Hematopoietic multipotent progenitor cell treated with erythropoietin and hydrocortisone succinate and interleukin-3 and kit ligand, for 4 days (in vitro differentiated cells): ENCODE measurements at places on chromosomes 1 and 21.
A peak's percentile ranks its signal among the peaks of the same experiment; 100 is the strongest.

- DNase-seq = no peak
Measured at GRCh38 chr1:213466541-213466940, 415.5 kb downstream of the RPS6KC1 start.

DNA sequence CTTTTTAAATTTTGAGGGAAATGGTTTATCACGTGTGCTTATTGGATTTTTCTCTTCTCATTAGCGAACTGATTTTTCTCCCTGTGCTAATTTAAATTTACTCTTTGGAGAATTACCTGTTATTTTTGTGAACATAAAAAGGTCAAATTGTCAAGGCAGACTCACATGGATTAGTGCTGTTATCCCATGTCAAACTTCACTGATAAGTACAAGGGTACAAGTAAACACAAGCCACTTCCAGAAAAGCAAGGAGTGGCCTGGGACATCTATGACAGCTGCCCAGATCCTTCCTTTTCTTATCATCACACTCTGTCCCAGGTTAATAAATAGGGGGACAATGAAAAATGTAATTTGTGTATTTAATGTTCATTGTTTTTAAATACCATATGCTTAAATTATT is 901.2 kb downstream of the LTN1 start:
- DNase-seq = no peak

DNA sequence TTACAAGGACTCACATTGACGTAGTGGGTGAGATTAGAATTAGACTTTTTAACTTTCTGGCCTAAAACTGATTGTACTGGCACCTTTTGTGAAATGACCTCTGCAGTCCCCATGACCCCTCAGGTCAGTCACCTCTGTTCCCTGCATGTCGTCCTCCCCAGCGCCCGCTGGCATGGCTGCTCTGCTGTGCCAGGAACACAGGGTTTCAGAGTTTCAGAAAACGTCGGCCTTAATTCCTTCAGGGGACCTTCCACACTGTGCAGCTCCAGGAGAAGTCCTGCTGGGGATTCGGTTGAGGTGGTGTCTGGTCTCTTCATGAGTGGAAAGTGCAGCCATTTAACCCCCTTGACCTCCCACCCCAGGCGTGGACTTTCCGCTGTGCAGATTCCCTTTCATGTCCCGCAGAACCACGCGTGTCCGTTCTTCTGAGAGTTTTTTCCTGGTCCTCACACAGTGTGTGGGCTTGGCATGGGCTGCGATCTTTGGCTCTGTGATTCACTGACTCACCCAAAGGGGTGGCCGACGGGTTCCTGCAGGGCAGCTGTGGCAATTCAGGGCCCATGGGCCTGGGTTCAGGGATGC is 158.4 kb upstream of the COL6A1 start:
- no peak for DNase-seq

DNA sequence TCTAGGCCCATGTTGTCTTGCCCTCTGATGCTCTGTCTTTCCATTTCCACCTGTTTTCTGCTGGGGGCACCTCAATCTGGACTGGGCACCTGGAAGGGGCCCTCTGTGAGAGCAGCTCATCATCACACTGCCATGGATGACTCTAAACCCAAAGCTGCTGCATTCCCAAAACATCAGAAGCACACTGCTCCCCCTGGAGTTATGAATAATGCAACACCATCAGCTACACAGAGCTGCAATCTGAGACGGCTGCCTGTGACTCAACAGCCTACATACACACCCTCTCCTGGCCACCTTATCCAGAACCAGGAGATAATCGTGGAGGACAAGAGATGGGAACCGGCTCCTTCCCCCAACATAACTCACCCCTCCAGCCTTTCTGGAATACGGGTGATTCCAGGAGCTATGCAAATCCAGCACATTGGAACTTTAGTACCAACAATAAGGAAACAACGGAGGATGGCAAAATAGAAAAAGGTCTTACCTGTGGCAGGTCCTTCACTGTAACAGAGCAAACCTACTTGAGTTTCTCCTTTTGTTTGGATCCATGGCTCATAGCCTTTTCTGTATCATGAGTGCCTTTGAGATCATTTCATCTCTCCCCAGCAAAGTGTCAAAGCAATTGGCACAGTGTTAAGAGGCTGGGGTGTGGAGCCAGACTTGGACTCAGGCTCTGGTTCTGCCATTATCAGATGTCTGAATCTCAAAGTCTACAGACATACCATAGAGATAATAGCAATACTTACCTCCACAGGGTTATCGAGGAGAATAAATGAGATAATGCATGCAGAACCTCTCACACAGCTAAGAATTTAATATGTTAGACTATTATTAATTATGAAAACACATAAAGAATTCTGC is 29.3 kb downstream of the AK2 start:
- DNase-seq = peak; percentile 58

DNA sequence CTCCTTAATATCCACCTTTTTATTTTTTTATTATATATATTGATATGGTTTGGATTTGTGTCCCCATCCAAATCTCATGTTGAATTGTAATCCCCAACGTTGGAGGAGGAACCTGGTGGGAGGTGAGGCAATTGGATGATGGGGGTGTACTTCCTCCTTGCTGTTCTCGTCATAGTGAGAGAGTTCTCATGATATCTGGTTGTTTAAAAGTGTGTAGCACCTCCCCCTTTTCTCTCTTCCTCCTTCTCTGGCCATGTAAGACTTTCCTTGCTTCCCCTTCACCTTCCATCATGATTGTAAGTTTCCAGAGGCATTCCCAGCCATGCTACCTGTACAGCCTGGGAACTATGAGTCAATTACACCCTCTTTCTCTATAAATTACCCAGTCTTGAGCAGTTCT is 22.7 kb upstream of the CCSAP start:
- peak; percentile 32 for DNase-seq

GRCh38 chr1:59360170-59360569 is 63.3 kb downstream of the FGGY start:
- DNase-seq = no peak

GRCh38 chr1:199756066-199756465 is 271.4 kb upstream of the NR5A2 start:
- peak; percentile 56 for DNase-seq

- no peak for DNase-seq
Measured at GRCh38 chr21:44371596-44371995, 18.2 kb downstream of the TRPM2 start.

GRCh38 chr1:196410768-196411167 is 197.5 kb downstream of the KCNT2 start:
- no peak for DNase-seq

DNA sequence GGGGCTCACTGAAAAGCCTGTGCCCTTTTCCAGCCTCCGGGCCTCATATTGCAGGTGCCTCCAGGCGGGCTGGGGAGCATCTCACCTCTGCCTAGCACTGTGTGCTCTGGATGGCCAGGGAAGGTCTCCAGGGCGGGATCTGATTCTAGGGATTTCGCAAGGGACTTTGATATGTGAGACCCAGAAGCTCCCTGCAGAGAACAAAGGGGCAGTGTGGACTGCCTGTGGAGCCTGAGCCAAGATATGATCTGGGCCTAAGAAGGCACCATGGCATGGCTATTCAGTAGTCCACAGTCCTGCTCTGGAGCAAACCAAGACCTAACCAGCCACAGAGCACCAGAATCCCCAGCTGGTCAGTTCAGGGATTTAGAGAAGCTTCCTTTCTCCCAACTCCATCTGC is 157.2 kb downstream of the ST6GALNAC5 start:
- DNase-seq = no peak

- DNase-seq = peak; percentile 32
Measured at GRCh38 chr1:236421022-236421421, 26.9 kb downstream of the EDARADD start.

DNA sequence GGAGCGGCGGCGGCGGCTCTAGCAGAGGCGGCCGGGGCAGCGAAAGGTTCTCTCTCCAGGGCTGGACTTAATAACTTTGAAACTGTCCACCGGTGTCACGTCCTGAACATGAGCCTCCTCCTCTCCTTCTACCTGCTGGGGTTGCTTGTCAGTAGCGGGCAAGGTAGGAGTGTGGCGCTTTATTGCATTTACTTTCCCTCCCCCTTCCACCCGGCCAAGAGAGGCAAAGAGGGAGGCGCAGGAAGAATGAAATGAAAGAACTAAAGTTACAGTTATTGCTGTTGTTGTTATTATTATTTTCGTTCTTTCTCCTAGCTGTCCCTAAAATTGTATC is 214 bp downstream of the NCAM2 start:
- DNase-seq = no peak

- no peak for DNase-seq
Measured at GRCh38 chr21:38884440-38884839, 78.7 kb downstream of the ETS2 start.

DNA sequence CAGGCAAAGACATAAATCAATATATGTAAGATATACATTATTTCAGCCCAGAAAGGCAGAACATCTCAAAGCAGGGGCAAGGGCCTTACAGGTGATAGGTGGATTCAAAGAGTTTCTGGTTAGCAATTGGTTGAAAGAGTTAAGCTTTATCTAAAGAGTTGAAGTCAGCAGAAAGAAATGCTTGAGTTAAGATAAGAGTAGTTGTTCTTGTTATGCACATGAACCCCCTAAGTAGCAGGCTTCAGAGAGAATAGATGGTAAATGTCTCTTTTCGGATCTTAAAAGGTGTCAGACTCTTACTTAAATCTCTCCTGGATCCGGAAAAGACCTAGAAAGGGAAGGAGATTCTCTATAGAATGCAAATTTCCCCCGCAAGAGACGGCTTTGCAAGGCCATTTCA is 8.3 kb upstream of the ZBTB40 start:
- DNase-seq = no peak

GRCh38 chr1:25692560-25692959 is 76.0 kb downstream of the MAN1C1 start:
- peak; percentile 44 for DNase-seq

GRCh38 chr1:81877940-81878339 is 77.2 kb downstream of the ADGRL2 start:
- no peak for DNase-seq

DNA sequence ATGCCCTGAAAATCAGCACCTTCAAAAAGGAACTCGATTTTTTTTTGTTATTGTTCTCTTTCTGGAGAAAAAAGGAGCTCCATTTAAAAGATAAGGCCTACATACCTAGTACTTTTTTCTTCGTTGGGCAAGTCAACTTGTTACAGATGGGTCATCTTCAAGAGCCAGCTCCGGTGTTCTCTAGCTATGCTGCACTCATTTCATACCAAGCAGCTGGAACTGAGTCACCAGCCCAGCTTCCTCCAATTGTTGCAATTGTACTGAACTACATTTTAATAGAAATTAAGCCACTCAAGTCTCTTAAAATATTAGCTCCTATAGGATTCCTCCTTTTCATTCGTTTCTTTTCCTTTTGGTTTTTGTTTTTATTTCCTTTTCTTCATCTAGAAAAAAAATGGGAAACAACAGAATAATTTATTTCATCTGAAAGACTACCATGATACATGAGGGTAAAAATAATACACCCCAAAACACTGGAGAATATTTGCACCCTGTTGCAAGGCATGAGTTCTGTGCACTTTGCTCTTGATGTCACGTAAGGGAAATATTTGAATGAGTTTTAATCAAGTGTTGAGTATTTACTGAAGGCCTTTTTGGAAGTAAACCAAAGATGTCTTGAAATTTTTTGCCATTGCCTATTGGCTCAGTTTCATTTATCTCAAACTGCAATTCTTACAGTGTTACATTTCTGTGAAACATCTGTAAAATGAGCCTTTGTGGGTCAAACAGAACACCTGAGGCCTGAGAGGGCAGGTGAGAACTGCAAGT is 60.5 kb downstream of the CLIC4 start:
- peak; percentile 11 for DNase-seq

DNA sequence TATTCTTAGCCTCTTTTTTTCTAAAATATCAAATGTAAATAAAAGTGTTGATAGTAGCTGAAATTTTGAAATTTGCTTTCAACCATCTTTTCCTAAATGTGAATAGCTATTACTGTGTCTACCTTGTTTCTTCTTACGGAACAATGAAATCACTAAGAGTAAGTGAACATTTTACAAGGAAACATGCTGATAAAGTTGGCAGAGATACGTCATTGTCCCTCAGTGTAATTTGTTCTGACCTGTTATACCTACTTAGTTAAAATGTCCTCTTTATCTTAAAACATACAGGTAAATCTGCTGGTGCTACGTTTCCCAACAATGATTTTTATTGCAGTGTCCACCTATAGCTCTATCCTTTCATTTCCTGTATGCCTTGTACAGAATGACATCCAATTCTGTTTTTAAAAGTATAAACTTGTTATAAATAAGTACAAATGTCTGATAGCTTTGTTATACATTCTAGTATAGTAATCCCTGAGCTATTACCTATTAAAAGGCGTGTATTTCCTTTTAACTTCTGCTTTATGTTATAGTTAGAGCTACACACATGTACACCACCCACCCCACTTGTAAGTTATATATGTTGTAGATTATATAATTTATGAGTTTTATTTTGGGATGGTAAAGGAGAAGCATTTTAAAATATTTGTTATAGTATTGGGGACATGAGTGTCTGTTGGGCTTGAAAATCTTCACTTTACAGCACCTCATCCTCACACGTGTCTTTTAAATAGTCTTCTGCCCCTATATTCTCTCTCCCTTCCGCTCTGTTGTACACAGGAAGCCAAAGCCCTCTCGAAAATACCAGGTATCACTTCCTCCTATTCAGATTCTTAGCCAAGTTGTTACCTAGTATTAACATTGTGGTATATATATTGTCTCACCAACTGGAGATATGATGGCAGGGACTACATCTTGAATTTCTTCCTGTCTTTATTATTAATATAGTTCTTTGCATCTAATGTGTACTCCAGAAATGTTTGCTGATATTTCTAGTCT is 25.2 kb downstream of the LAMC1 start:
- DNase-seq = no peak
